ENCODE measurements at places on chromosomes 6 and 20.

DNA sequence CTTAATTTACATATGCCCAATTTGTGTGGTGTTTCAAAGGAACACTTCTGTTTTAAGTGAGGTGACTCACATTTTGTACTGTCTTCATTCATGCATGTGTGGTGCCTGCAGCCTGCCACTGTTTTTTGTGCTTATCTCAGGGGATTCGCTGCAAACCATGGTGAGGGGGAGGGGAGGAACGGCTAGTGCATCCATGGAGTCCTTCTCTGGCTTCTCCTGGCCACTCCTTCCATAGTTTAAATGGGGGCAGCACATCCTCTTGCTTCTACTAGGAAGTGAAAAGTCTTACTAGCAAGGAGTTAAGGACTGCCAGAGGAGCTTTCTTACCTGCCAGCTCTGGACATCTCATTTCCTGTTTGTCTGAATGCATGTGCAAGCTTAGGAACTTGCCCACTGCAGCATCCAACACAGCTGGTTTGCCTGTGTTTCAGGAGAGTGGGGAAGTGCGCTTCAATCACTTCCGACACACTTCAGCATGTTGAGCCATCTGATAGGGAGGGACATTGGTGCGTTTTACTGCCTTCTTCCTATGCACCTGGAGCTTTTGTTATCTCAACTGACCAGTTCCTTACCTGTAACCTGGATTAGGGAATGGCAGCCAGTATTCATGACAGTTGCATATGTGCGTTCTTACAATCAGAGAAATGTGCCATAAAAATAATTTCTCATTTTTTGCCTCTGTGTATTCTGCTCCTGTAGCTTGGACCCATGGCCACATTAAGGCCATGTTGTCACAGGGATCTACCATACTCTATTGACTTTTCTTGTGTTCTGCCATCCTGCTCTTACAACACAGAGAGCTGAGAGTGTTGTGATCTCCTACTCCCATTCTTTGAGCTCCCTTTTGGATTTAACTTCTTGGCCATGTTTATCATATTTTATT lies 211.3 kb downstream of the ARID1B start:
- no peak for DNase-seq

DNA sequence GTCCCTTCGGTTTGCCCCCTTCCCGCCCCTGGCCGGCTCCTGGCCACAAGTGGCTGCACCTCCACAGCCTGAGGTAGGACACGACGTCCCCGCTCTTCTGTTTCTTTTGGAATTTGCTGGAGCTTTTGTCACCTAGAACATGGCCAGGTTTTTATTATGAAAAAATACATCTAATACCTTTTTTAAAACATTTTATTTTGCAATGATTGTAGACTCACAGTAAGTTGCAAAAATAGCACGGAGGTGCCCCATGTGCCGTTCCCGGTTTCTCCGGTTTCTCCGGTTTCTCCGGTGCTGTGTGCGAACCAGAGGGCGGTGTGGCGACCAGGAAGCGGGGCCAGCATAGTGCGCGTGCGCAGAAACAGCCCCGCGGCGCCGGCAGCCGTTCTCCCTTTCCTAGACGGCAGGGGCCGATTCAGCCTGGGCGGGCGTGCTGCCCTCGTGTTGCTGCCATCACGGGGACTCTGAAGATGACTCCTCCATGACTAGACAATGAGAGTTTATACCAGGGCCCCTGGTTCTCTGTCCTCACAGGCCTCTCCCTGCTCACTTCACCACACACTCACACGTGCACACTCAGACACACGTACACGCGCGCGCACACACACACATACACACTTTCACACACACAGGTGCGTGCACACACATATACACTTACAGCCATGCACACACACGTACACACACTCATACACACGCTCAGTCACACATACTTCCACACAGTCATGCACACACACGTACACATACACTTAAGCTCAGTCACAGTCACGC lies 102.1 kb downstream of the TMEM242 start:
- peak; percentile 57 for DNase-seq

GRCh38 chr20:53282217-53282955 lies 310.2 kb downstream of the TSHZ2 start:
- no peak for DNase-seq

GRCh38 chr20:8645326-8645725 lies 423.6 kb upstream of the PLCB4 start:
- DNase-seq, result no peak

- DNase-seq, result no peak
These were observed 84.6 kb downstream of the PTPN1 start for GRCh38 chr20:50594591-50595432.

- no peak for DNase-seq
These were observed 2.2 kb upstream of the POPDC3 start for GRCh38 chr6:105181981-105182515.

DNA sequence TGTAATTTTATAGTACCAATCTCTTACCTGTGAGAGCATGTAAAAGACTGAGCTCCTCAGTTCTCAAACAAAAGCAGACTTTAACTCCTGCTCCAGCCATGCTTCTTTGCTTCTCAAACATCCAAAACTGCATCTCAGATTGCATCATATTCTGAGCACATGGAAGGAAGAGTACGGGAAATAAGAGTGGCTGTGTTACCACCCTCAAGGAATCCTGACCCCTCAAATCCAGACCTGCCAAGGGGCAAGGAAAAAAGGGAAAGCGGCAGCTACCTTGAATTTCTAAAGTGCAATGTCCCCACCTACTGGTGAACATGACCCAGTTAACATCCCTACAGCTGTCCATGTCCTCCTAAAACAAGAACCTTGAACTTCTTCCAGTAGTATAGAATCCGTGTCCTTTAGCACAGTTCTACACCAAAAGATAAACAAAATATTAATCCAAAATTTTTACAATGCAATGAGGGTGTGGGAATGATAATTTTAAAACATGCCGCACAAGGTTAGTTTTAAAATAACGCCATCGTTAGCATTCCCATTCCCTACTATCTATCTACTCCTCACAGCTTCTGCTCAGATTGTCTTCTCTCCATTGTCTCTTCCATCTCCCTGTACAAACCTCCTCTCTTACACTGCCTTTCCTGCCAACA lies 34.1 kb upstream of the HLA-DQB1 start:
- peak; percentile 8 for DNase-seq

DNA sequence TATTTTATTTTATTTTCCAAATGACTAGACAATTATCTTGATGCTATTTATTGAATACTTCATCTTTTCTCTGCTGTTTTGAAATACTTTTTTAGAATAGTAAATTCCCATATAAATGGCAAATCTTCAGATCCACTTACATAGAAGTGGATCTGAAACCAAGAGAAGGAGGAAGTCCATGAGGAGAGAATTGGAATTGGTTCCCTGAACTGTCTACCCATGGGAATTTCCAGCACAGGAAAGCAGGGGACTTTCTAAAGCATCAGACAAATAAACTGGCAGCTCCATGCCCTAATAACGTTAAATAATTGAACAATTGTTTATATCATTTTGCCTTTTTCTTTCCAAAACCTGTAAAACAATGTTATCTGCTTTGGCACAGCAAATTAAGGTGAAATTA lies 47.1 kb upstream of the PNRC1 start:
- no peak for DNase-seq

DNA sequence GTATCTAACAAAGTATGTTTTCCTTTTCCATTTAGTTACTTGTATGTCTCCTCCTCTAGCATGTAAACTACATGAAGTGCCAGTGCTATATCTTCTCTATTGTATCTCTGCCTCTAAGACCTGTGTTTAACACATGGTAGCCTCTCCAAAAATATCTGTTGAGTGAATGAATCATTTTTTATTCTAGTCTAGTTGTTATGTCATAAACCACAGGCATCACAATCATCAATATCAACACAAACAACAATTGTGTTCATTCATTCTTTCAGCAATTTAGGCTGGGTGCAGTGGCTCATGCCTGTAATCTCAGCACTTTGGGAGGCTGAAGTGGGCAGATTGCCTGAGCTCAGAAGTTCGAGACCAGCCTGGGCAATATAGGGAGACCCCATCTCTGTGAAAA lies 111.6 kb upstream of the EYA4 start:
- DNase-seq, result no peak

DNA sequence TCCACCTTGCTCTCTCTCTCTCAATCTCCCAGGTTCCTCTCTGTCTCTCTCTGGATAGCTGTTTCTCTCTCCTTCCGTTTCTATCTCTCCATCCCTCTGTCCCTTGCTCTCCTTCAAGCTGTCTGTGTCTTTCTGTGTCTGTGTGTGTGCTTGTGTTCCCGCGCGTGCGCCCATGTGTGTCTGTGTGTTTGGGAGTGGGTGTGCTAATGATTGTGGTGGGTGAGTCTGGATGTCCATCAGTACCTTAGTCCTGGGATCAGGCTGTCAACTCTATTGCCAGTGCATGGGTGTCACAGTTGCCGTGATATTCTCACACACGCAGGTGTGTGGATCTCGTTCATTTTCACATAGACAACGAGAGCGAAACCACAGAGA lies 1380.6 kb upstream of the DEFB115 start:
- DNase-seq, result no peak

GRCh38 chr6:137358273-137358672 lies 135.9 kb downstream of the OLIG3 start:
- DNase-seq, result no peak

GRCh38 chr6:88111991-88112390 lies 54.2 kb downstream of the CNR1 start:
- no peak for DNase-seq

DNA sequence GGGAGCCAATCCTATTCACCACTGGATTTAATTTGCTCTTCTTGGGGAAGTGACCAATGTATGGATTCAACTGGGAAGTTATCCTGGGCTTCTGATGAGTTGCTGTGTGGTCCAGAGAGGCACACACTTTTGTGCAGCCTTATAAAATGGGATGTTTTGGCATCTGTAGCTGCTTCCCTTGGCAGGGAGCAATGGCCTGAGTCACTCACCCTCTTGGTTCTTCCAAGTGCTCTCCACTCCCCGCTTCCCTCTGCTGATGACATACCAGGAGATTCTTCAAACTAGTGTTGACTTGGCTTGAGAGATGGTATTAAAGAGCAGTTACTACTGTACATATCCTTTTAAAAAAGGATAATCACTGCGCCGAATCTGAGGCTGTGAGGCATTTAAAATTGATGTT lies 105.8 kb downstream of the JARID2 start:
- DNase-seq, result no peak

DNA sequence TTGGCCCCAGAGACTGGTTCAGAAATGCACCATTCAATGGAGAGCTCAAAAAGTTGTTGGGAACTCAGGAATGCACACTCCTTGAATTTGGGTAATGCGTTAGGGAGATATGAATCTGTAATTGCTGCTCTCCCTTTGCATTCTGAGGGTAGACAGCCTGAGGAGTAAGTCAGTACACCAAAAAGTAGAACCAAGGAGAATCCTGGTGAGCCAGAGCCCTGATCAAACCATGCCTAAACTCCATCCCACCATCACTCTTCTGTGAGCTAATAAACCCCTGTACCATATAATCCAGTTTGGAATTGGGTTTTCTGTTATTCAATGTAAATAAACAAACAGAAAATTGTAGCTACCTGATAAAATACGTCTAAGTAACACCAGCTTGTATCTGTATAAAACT lies 90.2 kb downstream of the KIF16B start:
- DNase-seq, result no peak

- no peak for DNase-seq
These were observed 58.3 kb downstream of the DACT2 start for GRCh38 chr6:168261234-168261633.

GRCh38 chr6:117481926-117482239 lies 591 bp upstream of the DCBLD1 start:
- no peak for DNase-seq

DNA sequence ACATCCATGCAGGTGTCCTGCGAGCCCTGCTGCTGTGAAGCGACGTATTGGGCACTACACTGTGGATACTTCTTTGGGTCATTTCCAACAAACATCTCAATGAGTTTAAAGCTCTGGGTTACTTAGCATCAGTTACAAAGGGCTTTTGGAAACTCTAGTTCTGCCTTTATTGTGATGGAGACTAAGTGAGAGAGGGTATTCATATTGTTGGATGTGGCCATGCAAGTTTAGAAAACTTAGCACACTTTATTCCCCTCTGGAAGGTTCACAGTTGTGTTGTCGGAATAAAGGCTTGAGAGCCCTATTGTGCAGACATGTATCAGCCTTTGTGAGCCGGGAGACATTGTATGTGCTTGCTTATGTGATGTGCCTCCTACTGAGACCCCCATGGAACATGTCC lies 22.1 kb downstream of the DUSP22 start:
- DNase-seq, result no peak

GRCh38 chr6:19734061-19734460 lies 103.1 kb upstream of the ID4 start:
- no peak for DNase-seq

GRCh38 chr6:16058201-16058928 lies 70.5 kb upstream of the MYLIP start:
- no peak for DNase-seq

- DNase-seq, result no peak
These were observed 123.8 kb downstream of the BANF2 start for GRCh38 chr20:17823409-17824144.

DNA sequence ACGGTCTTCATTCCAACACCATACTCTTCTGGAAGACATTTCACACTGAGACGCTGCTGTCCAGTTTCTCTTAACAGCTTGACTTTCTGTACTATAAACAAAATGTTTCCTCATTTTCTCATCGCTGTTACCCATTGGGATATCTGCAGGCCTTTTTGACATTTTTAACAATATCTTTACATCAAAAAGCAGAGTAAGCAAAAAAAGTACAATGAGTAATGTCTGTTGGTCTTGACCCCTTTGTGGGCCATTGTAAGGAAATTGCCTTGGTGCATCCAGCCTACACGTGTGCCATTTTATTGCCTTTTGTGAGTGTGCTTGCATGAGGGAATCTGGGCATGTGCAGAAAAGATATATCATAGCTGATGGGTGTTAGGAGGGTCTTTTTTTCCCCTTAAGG lies 129.1 kb upstream of the MANEA start:
- DNase-seq, result no peak

GRCh38 chr6:117393045-117393444 lies 32.7 kb downstream of the ROS1 start:
- DNase-seq, result no peak

DNA sequence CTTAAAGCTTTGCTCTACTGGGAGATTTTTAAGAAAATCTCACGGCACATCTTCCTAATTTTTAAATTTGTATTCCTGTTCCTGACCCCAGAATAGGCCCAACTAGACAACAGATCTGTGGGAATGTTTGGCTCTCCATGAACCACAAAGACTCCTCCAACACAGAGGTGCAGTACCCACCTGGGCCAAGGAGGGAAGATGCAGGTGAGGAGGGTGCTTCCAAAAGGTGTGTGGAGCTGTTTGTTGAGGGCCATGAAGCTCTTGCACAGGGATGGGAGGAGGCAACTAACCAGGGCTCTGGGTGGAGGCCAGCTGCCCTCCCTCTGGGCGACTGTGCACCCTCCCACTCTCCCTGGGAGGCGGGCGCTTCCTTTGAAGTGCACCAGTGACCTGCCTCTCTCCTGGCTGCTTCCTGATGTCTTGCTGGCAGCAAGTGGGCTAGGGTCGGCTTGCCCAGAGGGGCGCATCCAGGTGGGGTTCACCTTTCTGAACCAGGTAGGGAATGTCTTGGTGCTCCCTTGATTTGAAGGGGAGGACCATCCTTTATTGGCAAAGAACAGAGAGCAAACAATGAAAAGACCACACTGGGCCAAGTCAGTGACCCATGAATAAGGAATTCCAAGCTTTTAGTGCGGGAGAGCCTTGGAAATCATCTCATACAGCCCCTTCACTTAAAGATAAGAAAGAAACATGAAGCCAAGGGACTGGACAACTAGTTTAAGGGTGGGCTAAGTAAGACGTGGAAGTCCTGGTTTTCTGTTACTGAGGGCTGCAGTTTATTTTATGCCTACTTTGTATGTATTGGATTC lies 76.0 kb downstream of the ANKRD6 start:
- no peak for DNase-seq
